ENCODE measurements at places on chromosomes 5 and 9.

GRCh38 chr9:113480612-113481011, 17.1 kb downstream of the RGS3 start:
- no peak for DNase-seq

DNA sequence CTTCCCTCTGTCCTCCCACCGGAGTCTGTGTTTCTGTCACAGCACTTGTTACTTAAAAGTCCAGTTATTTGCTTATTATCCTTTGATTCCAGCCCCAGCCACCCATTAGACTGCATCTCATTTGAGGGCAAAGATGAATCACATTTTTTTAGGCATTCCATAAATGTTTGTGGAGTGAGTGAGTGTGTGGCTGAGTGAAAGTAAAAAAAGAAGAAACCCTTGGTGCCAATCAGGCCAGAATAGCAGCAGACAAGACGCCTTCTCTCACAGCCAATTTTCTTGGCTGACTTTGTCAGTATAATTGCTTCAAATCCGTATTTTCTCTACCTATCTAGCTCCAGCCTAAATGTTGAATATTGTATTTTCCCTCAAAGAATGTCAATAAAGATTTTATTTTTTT, 613.0 kb upstream of the WWC1 start:
- no peak for DNase-seq

DNA sequence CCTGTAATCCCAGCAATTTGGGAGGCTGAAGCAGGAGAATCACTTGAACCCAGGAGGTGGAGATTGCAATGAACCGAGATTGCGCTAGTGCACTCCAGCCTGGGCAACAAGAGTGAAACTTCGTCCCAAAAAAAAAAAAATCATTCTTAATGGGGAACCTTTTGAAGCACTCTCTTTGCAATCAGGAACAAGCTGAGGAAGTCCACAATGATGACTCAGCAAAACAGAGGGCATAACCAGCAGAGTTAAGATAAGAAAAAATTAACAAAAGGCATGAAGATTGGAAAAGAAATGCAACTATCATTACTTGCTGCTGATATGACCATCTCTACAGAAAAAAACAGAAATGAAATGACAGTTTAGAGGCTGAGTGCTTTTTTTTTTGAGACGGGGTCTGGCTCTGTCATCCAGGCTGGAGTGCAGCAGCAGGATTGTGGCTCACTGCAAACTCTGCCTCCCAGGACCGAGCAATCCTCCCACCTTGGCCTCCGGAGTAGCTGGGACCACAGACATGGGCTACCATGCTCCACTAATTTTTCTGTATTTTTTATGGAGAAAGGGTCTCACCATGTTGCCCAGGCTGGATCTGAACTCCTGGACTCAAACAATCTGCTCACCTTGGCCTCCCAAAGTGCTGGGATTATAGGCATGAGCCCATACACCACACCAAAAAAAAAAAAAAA, 88.0 kb downstream of the FNBP1 start:
- no peak for DNase-seq

DNA sequence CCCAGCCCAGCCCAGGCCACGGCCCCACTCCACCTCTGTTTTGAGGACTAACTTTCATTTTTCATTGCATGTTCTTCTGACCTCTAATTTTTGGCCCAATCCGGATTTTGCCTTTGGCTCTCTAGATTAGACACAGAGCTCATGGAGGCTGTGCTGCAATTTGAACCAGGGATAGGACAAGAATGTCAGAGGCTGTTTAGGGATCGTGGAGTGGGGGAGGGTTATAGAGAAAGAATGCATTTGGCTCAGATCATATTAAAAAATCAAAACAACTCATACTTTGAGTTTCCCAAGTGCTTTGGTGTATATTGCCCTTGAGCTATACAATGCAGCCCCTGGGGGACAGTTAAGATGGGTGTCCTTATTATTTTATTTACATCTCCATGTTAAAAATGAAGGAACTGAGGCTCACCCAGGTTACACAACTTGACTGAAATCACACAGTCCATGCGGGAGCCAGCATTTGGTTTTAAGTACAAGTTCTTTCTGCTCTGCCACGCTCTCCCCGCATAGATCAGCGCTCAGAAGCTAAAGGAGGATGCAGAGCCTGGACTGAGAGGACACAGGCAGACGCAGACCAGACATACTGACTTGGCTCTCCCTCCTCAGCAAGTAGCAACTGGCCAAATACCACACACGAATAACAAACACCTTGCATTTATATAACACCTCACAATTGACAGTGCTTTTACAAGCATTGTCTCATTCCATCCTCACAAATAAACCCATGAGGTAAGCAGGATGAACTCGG, 126.4 kb upstream of the RAI14 start:
- DNase-seq = no peak

- DNase-seq = no peak
These were observed 25.3 kb downstream of the DENND4C start for GRCh38 chr9:19255821-19256220.

DNA sequence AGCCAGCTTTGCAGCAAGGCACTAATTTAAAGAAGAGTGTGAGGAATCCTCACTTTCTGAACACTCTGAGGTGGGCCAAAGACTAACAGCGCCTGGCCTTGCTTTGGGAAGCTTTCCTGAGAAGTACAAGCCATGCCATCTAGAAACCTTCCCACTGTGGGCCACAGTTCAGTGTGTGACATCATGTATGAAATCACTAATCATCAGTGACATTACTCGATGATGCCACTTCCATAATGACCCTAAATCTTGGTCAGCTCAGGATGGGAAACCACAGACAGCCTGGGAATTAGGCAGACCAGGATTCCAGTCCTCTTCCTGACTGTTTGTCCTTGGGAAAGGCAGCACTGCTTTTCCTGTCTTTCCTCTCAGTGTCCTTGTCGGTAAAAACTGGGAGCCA, 54.2 kb upstream of the HSPA9 start:
- DNase-seq = no peak

GRCh38 chr5:142360607-142361120, 35.8 kb upstream of the SPRY4 start:
- no peak for DNase-seq

DNA sequence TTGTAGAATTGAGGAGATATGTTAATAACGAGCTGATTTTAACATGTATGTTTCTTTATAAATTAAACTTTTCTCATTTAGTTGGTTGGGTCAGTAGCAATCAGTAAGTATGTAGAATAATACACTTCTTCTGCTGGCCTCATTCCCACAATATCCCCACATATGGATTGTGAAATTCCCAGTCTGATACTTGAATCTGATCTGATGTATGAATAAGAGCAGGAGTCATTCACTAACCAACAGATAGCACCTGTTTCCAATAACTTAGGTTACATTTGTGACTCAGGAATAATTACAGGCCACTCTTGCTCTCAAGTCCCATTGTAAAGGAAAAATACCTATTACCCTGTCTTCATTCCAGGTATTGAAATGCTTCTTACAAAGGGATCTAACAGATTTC, 23.9 kb downstream of the SLC36A1 start:
- no peak for DNase-seq

DNA sequence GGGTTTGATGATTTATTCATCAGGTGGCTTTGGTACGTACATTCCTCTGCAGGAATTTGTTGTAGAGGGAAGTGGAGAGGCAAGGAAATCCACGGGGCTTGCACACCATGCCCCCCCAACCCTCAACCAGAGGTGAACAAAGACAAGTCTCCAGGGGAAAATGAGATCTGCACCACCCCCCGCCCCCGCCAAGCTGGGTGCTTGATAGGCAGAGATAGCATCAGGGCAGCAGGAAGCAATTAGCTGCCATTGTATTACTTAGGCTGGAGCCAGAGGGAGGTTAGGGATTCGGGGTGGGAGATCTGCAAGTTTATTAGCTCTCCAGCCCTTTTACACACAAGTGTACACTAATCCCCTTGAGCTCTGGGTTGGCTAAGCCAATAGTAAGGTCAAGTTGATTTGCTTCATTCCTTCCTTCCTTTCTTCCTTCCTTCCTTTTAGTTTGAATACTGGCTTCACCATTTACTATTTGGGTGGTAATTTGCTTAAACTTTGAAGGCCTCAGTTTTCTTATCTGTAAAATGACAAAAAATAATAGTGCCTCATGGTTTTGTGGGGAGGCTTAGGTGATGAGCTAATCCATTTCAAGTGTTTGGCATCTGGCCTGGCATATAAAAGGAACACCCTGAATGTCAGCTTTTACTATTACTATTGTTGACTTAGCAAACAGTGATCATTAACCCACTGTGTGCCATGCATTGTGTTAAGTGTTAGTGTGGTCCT, 34.1 kb downstream of the SPRY4 start:
- no peak for DNase-seq

DNA sequence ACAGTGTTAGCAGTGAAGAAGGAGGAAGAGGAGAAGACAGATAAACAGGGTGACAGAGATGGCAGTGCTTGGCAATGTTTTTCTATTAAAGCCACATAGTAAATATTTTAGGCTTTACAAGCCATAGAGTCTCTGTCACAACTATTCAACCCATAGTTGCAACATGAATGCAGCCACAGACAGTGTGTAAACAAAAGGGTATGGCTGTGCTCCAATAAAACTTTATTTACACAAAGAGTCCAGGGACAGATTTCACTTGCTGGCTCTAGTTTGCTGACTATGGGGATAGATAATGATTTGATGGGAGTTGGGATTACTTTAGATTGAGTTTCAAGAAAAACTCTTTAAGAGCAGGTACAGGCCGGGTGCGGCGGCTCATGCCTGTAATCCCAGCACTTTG, 224.8 kb upstream of the SEMA6A start:
- no peak for DNase-seq

DNA sequence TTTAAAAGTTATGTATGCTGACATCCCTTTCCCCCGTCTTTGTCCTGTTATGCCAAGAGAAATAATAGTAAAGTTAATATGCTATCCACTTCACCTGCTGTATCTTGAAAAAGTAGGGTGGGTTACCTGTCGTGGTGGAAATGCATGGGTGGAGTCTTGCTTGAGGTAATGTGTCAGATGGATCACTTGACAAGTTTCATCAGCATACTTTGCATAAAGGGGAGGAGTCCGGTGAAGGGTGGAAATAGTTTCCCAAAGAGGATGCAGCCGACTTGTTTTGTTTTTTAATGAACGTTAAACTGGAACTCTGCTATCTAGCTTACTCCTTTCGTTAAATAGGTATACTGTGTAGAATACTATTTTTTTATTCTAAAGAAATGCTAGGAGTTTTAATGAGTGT, 9.0 kb upstream of the DMRT3 start:
- DNase-seq = no peak

GRCh38 chr5:635306-636055, 23.3 kb downstream of the CEP72 start:
- DNase-seq = no peak

- DNase-seq = no peak
These were observed 46.0 kb downstream of the C7 start for GRCh38 chr5:40955313-40955712.

- DNase-seq = no peak
These were observed 499.2 kb downstream of the BNC2 start for GRCh38 chr9:16371306-16371705.

GRCh38 chr5:166117072-166118066, 2174.1 kb upstream of the WWC1 start:
- no peak for DNase-seq

DNA sequence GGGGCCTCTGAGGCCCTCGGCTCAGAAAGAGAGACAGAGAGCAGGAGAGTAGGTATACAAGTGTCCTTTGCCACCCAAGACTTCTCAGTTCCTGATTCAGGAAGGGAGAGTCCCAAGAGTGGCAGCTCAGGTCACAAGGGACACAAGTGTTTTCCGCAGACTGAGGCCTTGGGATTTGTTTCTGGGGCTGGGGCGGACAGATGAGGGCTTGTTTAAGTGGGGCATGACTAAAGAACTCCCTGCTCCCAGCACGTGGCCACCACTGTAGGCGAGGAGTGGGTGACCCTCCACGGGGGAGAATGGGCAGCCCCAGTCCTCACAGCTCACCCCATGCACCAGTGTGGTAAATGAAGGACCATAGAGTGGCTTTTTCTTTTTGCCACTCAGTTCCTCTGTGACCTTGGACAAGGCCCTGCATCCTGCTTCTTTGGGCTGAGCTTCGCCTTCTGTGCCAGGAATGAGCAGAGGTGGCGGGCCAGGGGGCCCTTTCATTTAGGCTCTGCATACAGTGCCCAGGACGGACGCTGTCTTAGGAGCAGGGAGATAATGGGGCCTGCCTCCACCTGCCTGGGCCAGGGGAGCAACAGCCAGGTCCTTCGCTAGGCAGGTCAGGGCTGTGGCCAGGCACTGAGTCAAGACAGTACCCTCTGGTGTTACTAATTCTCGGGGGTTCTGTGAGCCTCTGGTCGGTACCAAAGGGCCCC, 50.8 kb downstream of the AMBP start:
- no peak for DNase-seq

DNA sequence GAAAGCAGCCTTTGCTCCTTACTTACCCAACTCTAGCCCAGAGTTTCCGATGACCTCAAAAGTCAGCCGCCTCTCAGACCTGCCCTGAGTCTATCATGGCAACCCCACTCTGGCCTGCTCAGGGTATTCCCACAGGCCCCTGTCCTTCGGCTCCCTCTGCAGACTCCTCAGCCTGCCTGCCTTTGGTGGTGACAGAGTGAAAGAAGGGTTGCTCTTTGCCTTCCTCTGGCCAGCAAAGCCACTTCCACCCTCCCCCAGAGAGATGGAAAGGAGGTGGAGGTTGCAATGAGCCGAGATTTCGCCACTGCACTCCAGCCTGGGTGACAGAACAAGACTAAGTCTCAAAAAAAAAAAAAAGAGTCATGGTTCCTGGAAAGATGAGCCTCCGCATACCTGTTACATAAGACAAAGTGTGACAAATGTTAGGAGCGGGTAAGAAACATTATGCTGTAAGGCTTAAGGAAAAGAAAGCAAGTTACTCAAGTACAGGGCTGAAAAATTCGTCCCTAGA, 2.3 kb upstream of the SMIM33 start:
- no peak for DNase-seq

DNA sequence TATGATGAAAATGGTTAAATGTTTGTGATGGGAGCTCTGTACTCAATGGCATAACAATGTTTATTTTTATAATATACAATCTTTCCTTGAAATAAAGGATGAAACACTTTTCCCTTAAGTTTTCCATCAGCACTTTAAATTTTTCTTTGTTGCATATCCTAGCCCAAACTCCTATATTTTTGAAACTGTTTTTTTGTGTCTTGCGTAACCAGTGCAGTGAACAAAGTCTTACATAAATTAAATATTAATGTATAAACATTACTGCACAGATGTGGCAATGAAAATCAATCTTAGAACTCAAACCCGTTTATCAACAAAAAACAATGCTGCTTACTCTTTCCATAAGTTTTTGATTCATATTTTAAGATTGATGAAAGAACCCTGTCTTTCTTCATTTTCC, 34.1 kb upstream of the IL31RA start:
- no peak for DNase-seq
